ENCODE measurements at places on chromosomes 6 and 20.

DNA sequence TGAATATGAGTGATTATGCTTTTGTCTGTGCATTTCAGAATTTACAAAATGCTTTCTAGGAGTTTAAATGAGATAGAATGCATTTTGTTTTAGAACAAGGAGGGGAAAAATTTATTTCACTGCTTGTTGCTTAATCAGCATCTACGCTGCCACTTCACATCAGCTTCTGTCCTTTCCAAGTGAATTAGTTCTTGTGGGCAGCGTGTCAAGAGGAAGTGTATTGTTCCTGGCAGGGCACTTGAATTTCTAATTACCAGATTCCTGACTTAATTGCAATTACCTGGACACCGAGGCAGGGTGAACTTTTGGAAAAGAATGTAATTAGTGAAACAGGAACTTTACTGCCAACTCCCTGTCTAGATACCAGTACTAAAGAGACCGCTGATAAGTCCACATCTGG is 263.5 kb downstream of the TMEM242 start:
- DNase-seq: no peak

GRCh38 chr6:45786355-45786781 is 229.3 kb downstream of the CLIC5 start:
- no peak for DNase-seq

- DNase-seq: no peak
These were observed 94.5 kb downstream of the TPBG start for GRCh38 chr6:82458147-82458546.

DNA sequence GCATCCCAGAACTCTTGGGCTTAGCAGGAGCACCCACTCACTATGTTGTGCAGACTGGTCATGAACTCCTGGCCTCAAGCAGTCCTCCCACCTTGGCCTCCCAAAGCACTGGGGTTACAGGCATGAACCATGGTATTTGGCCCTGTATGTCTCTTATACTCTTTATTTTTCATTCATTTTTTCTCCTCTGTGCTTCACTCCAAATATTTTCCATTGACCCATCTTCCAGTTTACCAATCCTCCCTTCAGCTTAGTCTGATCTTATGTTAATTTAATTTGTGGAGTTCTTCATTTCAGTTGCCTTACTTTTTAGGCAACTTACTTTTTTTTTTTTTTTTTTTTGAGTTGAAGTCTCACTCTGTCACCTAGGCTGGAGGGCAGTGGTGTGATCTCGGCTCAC is 79.5 kb downstream of the EZR start:
- DNase-seq: no peak

DNA sequence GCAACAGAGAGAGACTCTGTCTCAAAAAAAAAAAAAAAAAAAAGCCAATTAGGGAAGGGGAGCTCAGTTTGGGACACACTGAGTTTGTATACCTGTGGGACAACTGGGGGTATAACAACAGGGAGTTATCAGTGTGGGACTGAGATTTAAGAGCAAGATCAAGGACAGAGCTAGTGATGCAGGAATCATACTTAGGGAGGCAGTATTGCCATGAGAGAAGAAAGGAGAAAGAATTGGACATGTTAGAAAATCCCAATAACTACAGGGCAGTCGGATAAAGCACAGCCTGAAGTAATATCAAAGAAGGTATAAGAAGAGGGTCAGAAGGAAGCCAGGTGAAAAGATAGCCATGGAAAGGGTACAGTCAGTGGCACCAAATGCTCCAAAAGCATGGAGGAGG is 121.2 kb downstream of the PTPRT start:
- DNase-seq: no peak

DNA sequence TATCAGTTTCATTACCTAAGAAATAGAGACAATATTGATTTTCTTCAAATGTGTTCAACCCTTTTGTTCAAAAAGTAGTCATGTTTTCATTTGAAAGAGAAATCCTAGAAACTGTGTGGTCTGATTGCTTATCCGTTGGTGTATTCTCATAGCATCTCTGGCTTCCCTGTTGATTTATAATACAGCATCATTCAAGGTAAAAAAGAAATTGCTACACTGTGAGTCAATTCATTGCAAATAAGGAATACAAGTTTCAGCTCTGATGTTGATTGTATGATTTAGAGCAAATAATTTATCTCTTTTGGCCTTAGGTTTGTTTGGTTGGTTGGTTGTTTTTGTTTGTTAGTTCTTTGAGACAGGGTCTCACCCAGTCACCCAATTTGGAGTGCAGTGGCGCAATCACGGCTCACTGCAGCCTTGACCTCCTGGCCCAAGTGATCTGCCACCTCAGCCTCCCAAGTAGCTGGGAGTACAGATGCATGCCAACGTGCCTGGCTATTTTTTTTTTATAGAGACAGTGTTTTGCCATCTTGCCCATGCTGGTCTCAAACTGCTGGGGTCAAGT is 185.5 kb upstream of the TNFAIP3 start:
- no peak for DNase-seq

DNA sequence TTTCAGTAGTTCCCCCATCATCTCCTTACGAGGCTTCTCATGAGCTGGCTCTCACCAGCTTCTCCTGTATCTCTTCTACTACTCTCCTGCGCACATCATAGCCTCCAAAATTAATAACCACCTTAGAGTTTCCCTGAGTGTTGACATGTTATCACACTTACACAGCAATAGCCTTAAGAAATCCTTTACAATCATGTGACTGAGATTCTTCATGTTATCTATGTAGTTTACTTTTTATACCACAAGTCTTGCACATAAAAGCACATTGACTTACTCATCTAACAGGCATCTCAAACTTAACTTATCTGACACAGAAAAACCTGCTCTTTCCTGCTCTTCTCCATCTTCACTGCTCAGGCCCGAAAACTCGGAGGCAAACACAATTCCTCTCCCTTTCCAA is 103.7 kb upstream of the TAB2 start:
- peak; percentile 54 for DNase-seq

- no peak for DNase-seq
These were observed 238.2 kb upstream of the ZNF217 start for GRCh38 chr20:53831812-53832211.

DNA sequence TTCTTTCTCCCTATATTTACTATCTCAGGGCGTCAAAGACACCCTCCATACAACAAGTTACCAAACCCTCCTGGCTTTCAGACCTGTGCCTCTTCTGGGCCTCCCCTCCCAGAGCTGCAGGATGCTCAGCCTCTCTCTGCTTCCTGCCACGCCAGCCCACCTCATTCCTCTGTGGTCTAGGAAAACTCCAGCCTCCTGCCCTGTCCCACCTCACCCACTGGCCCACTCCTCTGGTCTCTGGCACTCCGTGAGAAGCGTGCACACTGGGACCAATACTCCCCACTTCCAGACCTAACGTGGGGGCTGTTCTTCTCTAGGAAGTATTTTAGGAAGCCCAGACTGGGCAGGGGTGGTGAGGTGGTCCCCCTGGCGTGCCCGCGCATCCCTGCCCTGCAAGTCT is 9.7 kb downstream of the AGPAT4 start:
- DNase-seq: no peak

GRCh38 chr6:107542192-107542668 is 52.3 kb downstream of the SOBP start:
- no peak for DNase-seq

DNA sequence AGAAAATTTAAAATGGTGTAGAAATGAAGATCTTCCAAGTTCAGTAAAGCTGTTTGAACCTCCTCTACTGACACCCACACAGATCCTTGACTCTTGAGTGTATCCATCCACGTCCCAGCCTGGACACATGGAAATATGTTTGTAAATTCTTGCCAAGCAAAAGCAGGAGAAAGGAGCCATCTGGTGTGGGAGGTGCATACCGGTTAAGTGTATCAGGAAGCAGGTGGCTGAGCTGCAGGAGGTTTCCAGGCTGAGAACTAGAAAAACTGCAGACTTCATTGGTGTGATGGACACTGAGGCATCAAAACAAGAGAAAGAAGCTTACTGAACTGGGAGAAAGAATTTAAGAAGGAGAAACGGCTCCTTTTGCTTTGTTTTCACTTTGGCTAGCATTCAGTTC is 229.9 kb upstream of the GRIK2 start:
- DNase-seq: no peak

- no peak for DNase-seq
These were observed 5.1 kb upstream of the EPB41L1 start for GRCh38 chr20:36149469-36149868.

DNA sequence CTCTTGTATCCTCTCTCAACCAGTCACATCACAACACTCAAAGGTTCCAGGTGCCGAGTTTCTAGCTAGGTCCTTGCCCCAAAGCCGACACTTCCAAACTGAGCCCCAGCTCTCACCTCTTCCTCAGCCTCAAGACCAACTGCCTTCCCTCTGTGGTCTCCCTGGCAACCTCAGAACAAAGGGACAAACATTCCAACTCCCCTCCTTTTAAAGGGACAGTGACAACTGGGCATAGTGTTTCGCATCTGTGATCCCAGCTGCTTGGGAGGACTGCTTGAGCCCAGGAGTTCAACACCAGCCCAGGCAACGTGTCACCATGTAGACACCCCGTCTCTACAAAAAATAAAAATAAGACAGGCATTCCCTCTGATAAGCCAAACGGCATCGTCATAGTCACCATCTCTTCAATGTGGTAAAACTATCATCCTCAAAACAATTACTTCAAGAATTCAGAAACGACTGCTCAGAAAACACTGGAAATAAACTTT is 11.3 kb downstream of the DIDO1 start:
- DNase-seq: no peak

GRCh38 chr6:100856146-100856545 is 25.0 kb downstream of the ASCC3 start:
- DNase-seq: no peak

Data from ELR (cell line).